Hematopoietic multipotent progenitor cell treated with erythropoietin and hydrocortisone succinate and interleukin-3 and kit ligand, for 17 days (in vitro differentiated cells): ENCODE measurements at places on chromosomes 11 and 22.

- DNase-seq: no peak
These were observed 7.1 kb downstream of the INPPL1 start for GRCh38 chr11:72231396-72232259.

GRCh38 chr11:106621484-106621883, 396.8 kb downstream of the GUCY1A2 start:
- DNase-seq: no peak

- peak; percentile 40 for DNase-seq
These were observed 18.8 kb downstream of the APOL2 start for GRCh38 chr22:36220451-36220921.

DNA sequence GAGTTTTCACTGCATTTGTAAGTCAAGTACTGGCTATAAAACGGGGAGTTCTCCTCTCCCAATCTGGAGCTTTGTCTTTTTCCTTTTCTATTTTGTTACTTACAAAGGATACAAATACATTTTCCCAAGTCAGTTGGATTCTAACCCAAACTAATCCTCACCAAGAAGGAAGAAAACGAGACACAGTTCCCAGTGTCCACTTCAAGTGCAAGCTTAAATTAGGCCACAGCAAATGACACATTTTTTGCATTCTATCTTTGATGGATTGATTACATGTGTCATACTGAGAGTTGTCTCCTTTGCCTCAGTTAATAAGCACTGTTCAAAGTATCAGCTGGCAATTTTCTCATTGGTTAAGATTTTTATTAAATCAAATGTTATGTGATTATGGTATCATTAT, 296.7 kb upstream of the ANO5 start:
- DNase-seq: no peak

GRCh38 chr11:89667001-89667400, 43.1 kb upstream of the TRIM77 start:
- no peak for DNase-seq

- no peak for DNase-seq
These were observed 1.6 kb downstream of the CADM1 start for GRCh38 chr11:115502636-115503082.

- DNase-seq: no peak
These were observed 247.3 kb upstream of the BLID start for GRCh38 chr11:122363296-122363695.

DNA sequence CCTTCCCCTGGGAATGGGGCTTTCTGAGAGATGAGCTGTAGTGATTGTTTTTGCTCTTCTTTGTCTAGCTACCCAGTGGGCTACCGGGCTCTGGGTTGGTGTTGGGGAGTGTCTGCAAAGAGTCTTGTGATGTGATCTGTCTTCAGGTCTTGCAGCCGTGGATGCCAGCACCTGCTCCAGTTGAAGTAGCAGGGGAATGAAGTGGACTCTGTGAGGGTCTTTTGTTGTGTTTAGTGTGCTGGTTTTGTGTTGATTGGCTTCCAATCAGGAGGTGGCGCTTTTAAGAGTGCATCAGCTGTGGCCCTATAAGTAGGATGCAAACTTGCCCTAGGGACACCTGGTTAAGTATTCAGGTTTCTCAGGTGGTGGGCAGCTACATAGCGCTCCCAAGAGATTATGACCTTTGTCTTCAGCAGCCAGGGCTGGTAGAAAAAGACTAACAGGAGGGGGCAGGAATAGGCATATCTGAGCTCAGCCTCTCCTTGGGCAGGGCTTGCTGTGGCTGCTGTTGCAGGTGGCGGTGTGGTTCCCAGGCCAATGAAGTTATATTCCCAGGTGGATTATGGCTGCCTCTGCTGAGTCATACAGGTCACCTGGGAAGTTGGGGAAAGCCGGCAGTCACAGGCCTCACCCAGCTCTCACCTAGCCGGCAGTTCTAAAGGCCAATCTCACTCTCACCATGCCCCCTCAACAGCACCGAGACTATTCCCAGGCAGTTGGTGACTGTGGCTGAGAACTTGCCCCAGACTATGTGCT, 315.7 kb upstream of the C11orf87 start:
- no peak for DNase-seq

DNA sequence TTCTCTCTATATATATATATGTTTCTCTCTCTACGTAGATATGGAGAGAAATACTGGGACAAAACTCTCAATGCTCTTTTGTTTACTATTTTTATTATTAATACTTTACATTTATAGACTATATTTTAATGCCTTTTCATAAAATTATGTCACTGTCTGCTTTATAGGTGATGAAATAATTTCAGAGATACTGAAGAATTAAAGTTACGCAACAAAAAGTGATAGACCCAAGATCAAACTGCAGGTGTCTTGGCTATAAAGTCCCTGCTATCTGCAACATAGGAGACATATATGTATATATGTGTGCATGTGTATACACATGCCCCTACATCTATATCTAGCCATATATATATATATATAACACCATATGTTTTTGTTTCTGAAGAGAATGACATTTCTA, 60.8 kb downstream of the FAM76B start:
- no peak for DNase-seq

DNA sequence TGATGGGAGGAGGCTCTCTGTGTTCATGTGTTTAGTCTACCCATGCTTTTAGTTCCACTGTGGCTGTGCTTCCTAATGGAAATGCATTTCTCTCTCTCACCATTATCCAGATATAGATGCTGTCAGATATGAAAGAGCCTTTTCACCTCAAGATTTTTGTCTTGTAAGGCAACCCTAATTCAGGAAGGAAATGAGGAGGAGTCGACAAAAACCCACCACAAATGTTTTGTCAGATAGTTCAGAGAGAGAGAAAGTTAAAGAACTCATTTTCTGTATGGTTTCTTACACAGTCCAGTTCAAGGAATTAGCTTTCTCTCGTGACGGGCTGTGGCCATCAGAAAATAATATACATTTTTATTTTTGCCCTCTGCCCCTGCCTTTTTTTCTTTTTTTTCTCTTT, 82.5 kb downstream of the ARL14EP start:
- no peak for DNase-seq

DNA sequence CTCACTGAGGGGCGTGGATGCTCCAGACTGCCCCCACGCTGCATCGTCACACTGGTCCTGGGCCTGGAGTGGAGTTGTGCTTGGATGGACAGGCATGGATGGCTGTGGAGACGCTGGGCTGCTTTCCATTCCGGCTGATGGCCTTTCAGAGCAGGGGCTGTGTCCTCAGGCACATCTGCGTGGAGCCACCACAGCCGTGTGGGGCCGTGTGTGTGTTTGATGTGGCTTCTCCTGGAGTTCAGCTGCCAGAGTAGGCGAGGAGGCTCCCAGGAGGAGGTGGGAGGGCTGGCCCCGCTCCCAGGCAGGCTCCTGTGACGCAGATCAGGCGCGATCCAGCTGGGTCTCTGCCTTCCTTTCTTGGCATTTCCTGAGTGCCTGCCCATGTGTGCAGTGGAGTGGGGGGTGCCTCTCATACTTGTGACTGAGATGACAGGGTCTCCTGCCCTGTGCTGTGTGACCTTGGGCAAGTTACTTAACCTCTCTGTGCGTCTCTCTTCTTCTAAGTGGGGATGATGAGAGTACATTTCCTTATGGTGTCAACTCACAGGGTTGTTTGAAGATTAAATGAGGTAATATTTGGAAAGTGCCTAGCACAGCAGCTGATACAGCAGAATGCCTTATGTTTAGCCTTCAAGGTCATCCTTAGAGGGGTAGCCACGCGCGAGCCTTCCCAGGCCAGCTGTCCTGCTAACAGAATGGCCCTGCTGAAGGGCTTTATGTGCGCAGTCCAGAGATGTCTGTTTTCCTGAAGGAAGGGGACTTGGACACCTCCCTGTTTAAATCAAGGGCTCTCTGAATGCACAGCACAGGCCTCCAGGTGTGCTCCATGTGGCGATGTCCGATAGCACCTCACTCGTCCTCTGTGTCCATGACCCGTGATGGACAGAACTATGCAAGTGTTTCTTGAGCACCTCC, 33.5 kb downstream of the GLB1L2 start:
- no peak for DNase-seq

GRCh38 chr22:39469326-39469680, 12.5 kb downstream of the MGAT3 start:
- no peak for DNase-seq

- DNase-seq: no peak
These were observed 268.6 kb upstream of the PDGFD start for GRCh38 chr11:104432526-104432925.

DNA sequence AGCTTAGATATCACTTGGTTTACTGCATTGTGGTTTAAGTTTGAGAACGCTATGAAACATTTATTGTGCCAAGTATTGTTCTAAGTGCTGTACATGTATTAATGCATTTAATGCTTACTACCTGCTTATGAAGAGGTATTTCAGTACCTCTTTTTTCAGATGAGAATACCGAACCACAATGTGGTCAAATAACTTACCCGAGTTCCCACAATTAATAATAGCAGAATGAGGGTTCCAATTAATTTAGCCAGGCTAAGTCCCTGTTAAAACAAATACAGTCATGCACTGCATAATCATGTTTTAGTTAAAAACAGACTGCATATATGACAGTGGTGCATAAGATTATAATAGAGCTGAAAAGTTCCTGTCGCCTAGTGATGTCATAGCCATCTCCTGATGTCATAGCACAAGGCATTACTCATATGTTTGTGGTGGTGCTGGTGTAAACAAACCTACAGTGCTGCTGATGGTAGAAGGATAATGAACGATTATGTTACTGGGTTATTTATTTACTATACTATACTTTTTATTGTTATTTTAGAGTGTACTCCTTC, 4.3 kb downstream of the ZC3H12C start:
- DNase-seq: no peak

GRCh38 chr22:17672417-17672991, 33.9 kb downstream of the BCL2L13 start:
- no peak for DNase-seq

DNA sequence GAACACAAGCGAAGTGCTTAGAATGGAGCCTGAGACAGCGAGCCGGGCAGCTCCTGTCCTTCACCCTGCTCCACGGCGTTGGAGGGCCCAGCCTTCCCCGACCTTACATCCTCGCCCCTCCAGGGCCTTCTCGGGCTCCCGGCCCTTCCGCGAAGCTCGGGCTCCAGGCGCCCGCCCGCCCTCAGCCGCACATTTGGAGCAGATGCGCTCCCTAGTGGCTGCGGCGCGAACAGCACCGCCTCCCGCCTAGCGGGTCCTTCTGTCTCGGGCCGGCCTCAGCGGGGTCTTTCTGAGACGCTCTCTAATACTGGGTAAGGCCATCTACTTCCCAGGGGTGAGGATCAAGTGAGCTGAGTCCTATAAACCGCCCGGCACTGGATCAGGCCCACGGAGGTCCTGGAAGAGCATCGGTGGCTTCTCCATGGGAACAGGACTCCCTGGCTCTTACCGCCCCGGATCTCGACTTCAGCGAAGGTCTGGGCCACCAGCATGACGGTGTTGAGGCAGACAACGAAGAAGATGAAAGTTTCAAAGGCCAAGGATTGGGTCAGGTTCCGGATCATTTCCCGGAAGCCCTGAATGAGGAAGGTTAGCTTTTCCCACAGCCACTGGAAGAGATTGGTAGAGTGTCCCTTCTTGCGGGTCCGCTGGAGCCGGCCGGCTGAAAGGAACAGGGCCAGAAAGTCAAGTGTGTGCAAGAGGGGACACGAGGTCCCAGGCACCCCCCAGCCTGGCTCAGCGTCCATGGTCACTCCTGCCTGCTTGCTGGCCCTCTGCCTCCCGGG, 3.7 kb downstream of the CATSPER1 start:
- DNase-seq: peak; percentile 68

- no peak for DNase-seq
These were observed at the start of gene TP53AIP1 for GRCh38 chr11:128942817-128943427. Gene TP53AIP1 (minus strand): TSS chr11:128942871. CDS start chr11:128937818, 5,053 bp downstream.

DNA sequence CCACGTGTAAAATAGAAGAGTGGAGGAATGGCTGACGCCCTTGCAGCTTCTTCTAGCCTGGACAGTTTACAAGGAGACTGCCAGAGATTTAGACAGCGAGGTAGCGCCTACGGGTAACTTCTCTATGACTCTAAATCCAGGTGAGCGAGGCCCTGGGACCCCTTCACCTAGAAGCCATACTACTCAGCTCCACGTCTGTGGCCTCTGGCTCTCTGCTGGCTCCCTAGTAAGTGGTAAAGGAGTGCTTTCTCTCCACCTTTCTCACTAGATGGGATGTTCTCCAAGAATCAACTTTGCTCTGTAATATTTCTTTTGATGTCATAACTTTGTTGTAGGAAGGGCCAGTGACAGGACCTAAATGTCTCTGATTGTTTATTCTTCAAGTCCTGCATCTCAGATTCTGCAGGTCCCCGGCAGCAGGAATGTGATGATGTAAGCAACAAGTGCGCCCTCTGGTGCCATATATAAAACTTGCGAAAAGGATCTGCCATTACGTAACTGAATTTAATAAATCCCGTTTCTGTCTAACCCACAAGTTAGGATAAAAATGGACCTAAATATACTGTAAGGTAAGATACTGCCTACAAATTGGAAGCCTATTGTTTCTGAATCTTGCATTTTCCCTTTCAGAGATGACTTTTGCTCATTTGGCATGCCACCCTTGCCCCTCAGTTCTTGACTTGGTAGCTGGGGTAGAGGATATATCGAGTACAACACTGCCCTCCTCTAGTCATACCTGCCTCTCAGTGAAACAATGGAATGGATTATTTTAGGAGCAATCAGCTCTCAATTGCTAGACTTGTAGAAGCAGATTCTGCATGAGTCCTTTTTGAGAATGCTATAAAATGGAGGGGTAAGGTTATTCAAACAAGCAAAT, 11.0 kb upstream of the PTPN5 start:
- peak; percentile 12 for DNase-seq

DNA sequence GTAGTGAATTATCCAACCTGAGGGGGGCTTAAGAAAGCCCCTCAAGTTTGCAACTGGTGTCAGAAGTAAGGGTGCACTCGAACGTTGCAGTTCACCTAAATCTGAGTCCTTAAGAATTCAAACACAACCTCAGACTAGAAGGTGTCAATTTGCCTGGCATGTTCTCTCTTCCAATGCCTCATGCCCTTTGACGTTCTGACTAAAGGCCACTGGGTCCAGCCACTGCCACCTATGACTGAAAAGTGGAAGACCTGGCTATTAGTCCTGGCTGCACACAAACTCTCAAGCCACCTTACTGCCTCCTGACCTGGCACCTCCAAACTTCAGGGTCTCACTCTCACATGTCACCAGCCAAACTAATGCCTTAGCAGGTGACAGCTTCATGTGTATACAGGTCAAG, 8.0 kb downstream of the APOL4 start:
- DNase-seq: no peak
